ENCODE measurements at places on chromosomes 7 and 10. TPM values are rescaled to one million over a fixed set of nuclear protein-coding genes. Genes with fewer than 3 reads are reported as not detected.

The STOX1 gene
- 3.8 TPM for polyA plus RNA-seq

The IL6 gene
- polyA plus RNA-seq = 9.2 TPM

The VSIR gene
- 21.7 TPM for polyA plus RNA-seq

The CRHR2 gene
- not detected for polyA plus RNA-seq

The KAT6B gene
- 3.7 TPM for polyA plus RNA-seq

The HOXA13 gene
- not detected for polyA plus RNA-seq

The CADPS2 gene
- polyA plus RNA-seq = 18.8 TPM

The DOCK1 gene
- polyA plus RNA-seq = 11.1 TPM

The SSBP1 gene
- 198 TPM for polyA plus RNA-seq

The RBM20 gene
- 2.3 TPM for polyA plus RNA-seq

Data from stomach (tissue), 19 donors.